Cardiac muscle cell (in vitro differentiated cells and primary cell): ENCODE measurements at places on chromosomes 7 and 10. TPM values are rescaled to one million over a fixed set of nuclear protein-coding genes. Genes with fewer than 3 reads are reported as not detected.

GRCh38 chr10:59868696-59869593 lies 37.4 kb downstream of the CCDC6 start:
- H3K27me3 ChIP-seq: no peaks in the 10 kb centered on the region
- peaks cover 35% of the 10 kb centered on the region for H3K4me1 ChIP-seq
- H3K27ac ChIP-seq: no peak overlapping the region
- no peaks in the 10 kb centered on the region for H3K36me3 ChIP-seq
- H3K4me3 ChIP-seq: no peak overlapping the region
- no peak for DNase-seq

- H3K27ac ChIP-seq: no peak overlapping the region
- no peak for DNase-seq
- H3K27me3 ChIP-seq: no peaks in the 10 kb centered on the region
- H3K36me3 ChIP-seq: no peaks in the 10 kb centered on the region
- H3K4me3 ChIP-seq: no peak overlapping the region
Measured at GRCh38 chr10:48238826-48239520, 35.5 kb downstream of the FRMPD2 start.

DNA sequence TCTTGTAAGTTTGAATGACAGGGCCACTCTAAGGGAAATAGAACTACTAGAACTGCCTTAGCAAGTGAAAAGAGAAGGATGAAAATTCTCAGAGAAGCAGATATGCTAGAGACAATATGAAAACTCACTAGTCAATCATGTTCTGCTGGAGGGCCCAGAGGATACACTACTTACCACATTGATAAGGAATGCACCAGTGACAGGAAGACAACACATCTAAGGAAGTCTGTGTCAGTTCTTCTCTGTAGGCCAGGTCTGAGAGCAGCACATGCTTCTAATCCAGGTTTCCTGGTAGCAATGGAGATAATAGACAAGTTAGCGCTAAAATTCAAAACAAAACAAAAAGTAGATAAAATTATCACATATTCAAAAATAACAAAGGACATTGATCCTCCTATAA lies 235.2 kb upstream of the AKR1E2 start:
- H3K27ac ChIP-seq: no peak overlapping the region
- H3K36me3 ChIP-seq: no peaks in the 10 kb centered on the region
- no peaks in the 10 kb centered on the region for H3K27me3 ChIP-seq
- DNase-seq: no peak
- H3K4me3 ChIP-seq: no peak overlapping the region
- H3K4me1 ChIP-seq: no peaks in the 10 kb centered on the region

DNA sequence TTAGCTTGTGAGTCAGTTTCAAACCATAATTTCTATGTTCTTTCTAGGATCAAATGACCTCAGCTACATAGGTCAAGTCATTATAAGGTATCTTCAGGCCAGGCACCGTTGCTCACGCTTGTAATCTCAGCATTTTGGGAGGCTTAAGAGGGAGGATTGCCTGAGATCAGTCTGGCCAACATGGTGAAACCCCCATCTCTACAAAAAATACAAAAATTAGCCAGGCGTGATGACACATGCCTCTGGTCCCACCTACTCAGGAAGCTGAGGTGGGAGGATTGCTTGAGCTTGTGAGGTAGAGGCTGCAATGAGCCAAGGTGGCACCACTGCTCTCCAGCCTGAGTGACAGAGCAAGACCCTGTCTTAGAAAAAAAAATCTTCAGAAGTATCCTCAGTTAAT lies 362.3 kb downstream of the GATA3 start:
- no peak for DNase-seq
- no peak overlapping the region for H3K4me3 ChIP-seq
- H3K27me3 ChIP-seq: no peaks in the 10 kb centered on the region
- H3K4me1 ChIP-seq: peaks cover 16% of the 10 kb centered on the region

- H3K27ac ChIP-seq: no peak overlapping the region
- no peak overlapping the region for H3K4me3 ChIP-seq
- H3K36me3 ChIP-seq: no peaks in the 10 kb centered on the region
- peaks cover 16% of the 10 kb centered on the region for H3K4me1 ChIP-seq
- DNase-seq: no peak
- H3K27me3 ChIP-seq: no peaks in the 10 kb centered on the region
Measured at GRCh38 chr7:27605283-27605682, 57.4 kb downstream of the HIBADH start.

- no peak for DNase-seq
- no peaks in the 10 kb centered on the region for H3K36me3 ChIP-seq
- no peaks in the 10 kb centered on the region for H3K27me3 ChIP-seq
- H3K27ac ChIP-seq: no peak overlapping the region
- H3K4me1 ChIP-seq: no peaks in the 10 kb centered on the region
Measured at GRCh38 chr7:3380886-3381685, 80.0 kb downstream of the SDK1 start.

DNA sequence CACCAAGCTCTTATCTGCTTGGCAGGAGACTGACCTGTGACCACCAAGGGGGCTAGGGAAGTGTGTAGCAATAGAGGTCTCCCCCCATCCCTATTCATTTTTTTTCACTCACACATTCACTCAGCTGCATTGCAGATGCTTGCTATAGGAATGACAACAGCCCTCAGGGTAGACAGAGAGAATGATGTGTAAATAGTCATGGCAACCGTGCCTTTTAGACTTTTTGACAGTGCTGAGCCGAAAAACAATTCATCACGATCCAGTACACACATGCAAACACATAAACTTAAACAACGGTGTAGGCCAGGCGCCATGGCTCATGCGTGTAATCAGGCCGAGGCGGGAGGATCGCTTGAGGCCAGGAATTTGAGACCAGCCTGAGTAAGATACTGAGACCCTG lies 7.6 kb upstream of the ELN start:
- no peak overlapping the region for H3K27ac ChIP-seq
- H3K4me1 ChIP-seq: peaks cover 3% of the 10 kb centered on the region
- no peaks in the 10 kb centered on the region for H3K27me3 ChIP-seq
- no peaks in the 10 kb centered on the region for H3K36me3 ChIP-seq

DNA sequence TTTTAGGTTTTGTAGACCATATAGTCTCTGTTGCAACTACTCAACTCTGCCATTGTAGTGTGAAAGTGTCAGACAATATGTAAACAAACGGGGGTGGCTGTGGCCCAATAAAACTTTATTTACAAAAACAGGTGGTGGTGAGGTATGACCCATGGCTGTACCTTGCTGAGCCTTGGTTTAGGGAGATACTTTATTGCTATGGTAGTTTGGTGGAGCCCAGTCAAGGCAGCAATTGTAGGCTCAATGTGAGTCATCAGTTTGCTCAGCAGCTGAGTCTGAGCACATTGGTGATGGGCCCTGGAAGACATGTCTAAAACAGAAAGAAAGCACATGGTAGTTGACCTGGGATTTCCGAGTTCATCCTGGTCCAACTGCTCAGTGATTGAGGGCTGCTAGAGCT lies 242.5 kb downstream of the REEP3 start:
- no peaks in the 10 kb centered on the region for H3K36me3 ChIP-seq
- H3K4me3 ChIP-seq: no peak overlapping the region
- peaks cover 35% of the 10 kb centered on the region for H3K4me1 ChIP-seq
- no peak overlapping the region for H3K27ac ChIP-seq
- DNase-seq: no peak
- no peaks in the 10 kb centered on the region for H3K27me3 ChIP-seq

GRCh38 chr10:129893104-129894089 lies 70.7 kb downstream of the EBF3 start:
- no peak overlapping the region for H3K27ac ChIP-seq
- no peaks in the 10 kb centered on the region for H3K36me3 ChIP-seq
- DNase-seq: no peak
- H3K27me3 ChIP-seq: peaks cover 12% of the 10 kb centered on the region
- H3K4me3 ChIP-seq: no peak overlapping the region
- no peaks in the 10 kb centered on the region for H3K4me1 ChIP-seq

DNA sequence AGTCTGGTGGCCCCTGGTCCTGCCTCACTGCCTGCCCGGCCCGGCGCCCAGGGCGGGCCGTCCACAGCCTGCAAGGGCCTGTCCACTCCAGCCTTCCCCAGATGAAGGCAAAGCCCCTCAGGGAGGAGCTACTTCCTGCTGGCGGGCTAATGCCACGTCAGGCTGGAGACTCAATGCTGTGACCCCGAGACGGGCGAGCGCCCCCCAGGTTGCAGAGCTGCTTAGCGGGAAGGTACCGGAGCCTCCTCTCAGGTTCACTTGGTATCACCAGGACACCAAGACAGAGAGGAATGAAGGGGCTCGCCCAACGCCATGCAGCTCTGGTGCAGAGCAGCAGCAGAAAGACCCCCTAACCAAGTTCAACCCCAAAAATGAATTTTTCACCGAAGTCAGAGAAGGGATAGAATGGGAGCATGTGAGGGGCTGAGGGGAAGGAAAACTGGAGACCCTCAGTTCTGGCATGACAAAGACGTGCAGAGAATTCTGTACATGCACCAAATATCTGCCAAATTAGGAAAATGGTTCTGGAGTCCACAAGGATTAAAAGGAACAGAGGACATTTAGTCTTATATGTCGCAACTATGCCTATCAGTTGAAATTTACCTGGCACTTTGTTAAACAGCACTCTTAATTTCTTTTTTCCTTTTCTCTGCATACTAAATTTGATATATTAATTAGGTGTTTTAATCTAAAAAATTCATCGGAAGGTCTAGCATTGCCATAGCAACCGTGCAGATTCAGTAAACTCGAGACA lies 2.8 kb downstream of the STK32C start:
- no peaks in the 10 kb centered on the region for H3K36me3 ChIP-seq
- no peak for DNase-seq
- H3K27ac ChIP-seq: no peak overlapping the region
- H3K27me3 ChIP-seq: peaks cover 57% of the 10 kb centered on the region

GRCh38 chr7:157440346-157441022 lies 103.7 kb downstream of the DNAJB6 start:
- no peaks in the 10 kb centered on the region for H3K4me1 ChIP-seq
- DNase-seq: no peak
- H3K4me3 ChIP-seq: no peak overlapping the region

GRCh38 chr10:98331885-98332284 lies 63.9 kb upstream of the LOXL4 start:
- H3K4me1 ChIP-seq: no peaks in the 10 kb centered on the region
- H3K4me3 ChIP-seq: no peak overlapping the region
- no peaks in the 10 kb centered on the region for H3K36me3 ChIP-seq

GRCh38 chr10:1716839-1717238 lies 20.5 kb downstream of the ADARB2 start:
- H3K4me1 ChIP-seq: no peaks in the 10 kb centered on the region
- no peaks in the 10 kb centered on the region for H3K36me3 ChIP-seq
- H3K27ac ChIP-seq: no peak overlapping the region
- H3K4me3 ChIP-seq: no peak overlapping the region
- no peaks in the 10 kb centered on the region for H3K27me3 ChIP-seq

DNA sequence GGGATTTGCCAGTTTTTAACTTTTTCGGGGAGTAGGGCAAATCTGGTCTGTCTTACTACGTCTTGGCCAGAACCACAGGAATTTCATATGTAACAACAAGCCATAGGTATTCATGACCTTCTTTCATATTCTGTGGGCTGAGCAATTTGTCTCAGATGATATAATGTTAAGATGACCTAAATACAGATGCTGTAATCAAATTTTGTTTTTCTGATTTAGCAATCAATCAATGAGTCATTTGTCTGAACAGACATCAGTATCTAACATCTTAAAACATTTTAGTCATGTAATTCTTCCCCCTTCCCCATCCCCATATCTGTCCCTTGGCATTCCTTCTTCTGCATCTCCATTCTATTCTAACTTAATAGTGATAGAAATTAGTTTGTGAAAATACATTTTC lies 24.8 kb upstream of the NME8 start:
- H3K36me3 ChIP-seq: no peaks in the 10 kb centered on the region
- no peak overlapping the region for H3K4me3 ChIP-seq
- H3K27me3 ChIP-seq: no peaks in the 10 kb centered on the region
- DNase-seq: no peak
- H3K4me1 ChIP-seq: peaks cover 1% of the 10 kb centered on the region
- H3K27ac ChIP-seq: no peak overlapping the region

DNA sequence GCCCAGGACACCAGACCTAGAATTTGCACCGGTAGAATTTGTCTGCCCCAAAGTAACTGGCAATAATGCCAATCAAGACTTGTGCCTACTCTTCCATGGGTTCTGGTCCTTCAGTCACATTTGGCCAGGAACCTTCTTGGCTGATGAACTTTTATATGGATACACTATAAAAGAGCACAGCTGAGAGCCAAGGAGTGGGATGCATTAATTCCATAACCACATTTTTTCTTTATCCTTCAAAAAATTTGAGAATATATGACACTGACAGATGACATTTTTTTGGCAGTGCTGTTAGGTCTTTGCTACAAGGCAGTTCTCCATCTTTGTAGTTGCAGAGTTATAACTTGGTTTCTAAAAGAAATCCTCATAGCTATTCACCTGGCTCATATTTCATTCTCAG lies 129.2 kb upstream of the HDAC9 start:
- H3K27ac ChIP-seq: no peak overlapping the region
- H3K4me1 ChIP-seq: no peaks in the 10 kb centered on the region
- H3K36me3 ChIP-seq: no peaks in the 10 kb centered on the region
- no peaks in the 10 kb centered on the region for H3K27me3 ChIP-seq

DNA sequence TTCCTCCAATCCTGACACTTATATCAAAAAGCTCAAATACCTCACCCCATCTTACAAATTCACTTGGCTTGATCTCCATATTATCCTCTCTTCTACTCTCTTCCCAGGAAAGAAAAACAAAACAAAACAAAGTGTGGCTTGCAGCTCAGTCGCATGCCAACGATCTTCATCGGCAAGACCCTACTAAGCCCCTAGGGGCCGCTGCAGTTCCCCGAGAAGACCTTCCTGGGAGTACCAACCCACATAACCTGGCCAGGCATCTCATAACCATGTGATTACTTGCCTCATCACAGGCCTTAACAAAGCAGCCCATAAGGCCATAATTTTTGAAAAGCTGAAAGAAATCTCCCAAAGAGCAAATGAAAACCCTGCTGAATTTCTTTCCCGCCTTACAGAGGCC lies 103.7 kb downstream of the ZNF92 start:
- H3K4me3 ChIP-seq: no peak overlapping the region
- no peak overlapping the region for H3K27ac ChIP-seq
- H3K36me3 ChIP-seq: no peaks in the 10 kb centered on the region
- H3K27me3 ChIP-seq: no peaks in the 10 kb centered on the region

GRCh38 chr10:79068203-79068561 lies 584 bp upstream of the ZMIZ1 start:
- H3K27ac ChIP-seq: peak overlapping the region; percentile 97
- peak overlapping the region; percentile 97 for H3K4me3 ChIP-seq
- DNase-seq: peak; percentile 34
- H3K4me1 ChIP-seq: peaks cover 24% of the 10 kb centered on the region

- H3K4me3 ChIP-seq: no peak overlapping the region
- DNase-seq: peak; percentile 84
- H3K36me3 ChIP-seq: no peaks in the 10 kb centered on the region
- H3K27ac ChIP-seq: no peak overlapping the region
- no peaks in the 10 kb centered on the region for H3K27me3 ChIP-seq
Measured at GRCh38 chr7:24882989-24883621, 96.9 kb downstream of the OSBPL3 start.

TAS2R4 gene
- 0.39 and 2.5 TPM in 2 replicates for total RNA-seq

ANKRD30A gene
- total RNA-seq: not detected in 2 replicates

CPA2 gene
- total RNA-seq: 0.71 and 1.9 TPM in 2 replicates

RAPGEF5 gene
- total RNA-seq: 0.11 and 0.21 TPM in 2 replicates

CRTAC1 gene
- 0.30 and 3.1 TPM in 2 replicates for total RNA-seq

DRGX gene
- total RNA-seq: not detected in 2 replicates

TNRC18 gene
- total RNA-seq: 111 and 180 TPM in 2 replicates

MYH16 gene
- total RNA-seq: not detected in 2 replicates

NPM3 gene
- total RNA-seq: 78.9 and 92.6 TPM in 2 replicates
